A172 (cell line): ENCODE measurements at places on chromosomes 1 and 21. TPM values are rescaled to one million over a fixed set of nuclear protein-coding genes. Genes with fewer than 3 reads are reported as not detected.
A peak's percentile ranks its signal among the peaks of the same experiment; 100 is the strongest.

DNA sequence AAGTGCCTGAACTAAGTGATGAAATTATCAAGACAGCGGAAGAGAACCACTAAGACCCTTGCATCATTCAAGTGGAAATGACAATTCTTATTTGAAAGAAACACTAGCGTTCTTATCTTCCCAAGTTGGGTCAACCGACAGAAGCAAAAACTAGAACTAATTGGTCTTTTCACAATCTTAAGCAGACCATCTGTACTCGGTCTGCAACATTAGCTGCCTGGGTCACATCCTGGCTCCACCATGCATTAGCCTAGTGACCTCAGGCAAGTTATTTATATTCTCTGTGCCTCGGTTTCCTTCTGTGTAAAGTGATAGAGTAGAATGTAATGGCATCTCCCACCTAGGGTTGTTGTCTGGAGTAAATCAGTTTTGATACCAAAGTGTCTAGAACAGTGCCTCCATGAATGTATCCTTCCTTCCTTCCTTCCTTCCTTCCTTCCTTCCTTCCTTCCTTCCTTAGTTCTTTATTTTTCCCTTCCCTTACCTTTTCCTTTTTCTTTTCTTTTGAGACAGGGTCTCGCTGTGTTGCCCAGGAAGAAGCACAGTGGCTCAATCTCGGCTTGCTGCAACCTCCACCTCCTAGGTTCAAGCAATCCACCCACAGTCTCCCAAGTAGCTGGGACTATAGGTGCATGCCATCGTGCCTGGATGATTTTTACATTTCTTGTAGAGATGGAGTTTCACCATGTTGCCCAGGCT lies 6.0 kb downstream of the COLGALT2 start:
- DNase-seq: no peak

DNA sequence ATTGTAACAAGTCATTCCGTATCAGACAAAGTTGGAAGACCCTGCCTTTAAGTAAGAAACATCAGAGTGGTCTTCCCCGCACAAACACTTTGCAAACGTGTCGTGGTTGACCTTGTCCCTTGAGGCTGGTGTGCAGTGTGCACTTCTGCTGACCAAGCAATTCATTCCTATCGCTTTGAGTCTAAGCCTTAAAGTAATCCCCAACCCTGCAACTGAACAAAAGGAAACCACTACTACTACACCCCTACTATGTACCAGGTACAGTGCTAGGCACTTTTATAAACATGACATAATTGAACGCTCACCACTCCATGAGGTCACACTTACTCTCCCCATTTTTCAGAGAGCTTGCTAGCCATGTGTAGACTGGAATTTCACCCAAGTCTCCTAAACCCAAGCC lies 10.6 kb downstream of the ITPKB start:
- DNase-seq: no peak

DNA sequence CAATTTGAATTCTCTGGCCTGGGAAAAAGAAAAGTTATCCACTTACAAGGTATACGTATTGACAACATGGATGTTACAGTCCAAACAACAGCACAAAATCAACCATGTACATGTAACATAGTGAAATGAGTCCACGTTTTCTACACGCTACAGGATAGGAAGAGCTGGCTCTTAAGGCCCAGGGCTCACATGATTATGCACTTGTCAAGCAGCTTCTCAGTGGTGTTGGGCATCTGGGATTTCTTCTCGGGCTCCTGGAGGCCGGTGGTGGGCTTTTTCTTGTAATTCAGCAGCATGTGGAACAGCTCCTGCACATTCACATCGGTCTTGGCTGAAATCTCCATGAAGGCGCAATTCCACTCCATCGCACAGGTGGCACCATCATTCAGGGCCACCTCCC lies 4.0 kb downstream of the DIRAS3 start:
- DNase-seq: no peak

The EXO5 gene
- 2.2 and 3.5 TPM in 2 replicates for total RNA-seq

DNA sequence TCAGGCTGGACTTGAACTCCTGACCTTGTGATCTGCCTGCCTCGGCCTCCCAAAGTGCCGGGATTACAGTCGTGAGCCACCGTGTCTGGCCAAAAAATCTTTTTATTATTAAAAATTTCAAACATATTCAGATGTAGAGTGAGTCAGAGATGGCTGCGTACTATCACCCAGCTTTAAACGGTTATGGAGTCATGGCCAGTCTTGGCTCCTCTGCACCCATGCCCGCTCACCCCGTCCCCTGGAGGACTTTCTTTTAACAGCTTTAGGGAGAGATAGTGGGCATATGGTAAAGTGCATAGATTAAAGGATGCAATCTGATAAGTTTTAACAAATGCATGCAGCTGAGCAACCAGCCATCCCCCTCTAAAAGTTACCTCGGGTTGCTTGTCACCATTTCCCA lies 51.8 kb downstream of the TNFRSF8 start:
- DNase-seq: no peak

DNA sequence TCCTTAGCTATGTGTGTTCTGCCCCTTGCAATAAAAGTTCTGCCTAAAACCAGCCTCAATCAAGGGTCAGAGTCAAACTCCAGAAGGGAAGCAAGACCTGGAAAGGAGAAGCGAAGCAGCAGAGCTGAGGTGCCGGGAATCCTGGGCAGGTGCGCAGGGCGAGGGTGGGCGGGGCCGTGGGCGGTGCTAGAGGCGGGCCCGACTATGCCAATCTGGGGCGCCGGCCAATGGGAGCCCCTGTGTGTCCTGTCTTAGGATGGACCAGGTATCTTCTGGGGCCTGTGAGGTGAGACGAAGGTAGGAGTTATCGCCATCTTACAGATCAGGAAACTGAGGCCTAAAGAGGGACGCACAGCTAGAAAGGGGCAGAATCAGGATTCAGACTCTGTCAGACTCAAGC lies 120.3 kb downstream of the PTPRU start:
- DNase-seq: no peak

- peak; percentile 40 for DNase-seq
Observed at GRCh38 chr1:247210062-247210375, 38.2 kb upstream of the ZNF124 start.

DNA sequence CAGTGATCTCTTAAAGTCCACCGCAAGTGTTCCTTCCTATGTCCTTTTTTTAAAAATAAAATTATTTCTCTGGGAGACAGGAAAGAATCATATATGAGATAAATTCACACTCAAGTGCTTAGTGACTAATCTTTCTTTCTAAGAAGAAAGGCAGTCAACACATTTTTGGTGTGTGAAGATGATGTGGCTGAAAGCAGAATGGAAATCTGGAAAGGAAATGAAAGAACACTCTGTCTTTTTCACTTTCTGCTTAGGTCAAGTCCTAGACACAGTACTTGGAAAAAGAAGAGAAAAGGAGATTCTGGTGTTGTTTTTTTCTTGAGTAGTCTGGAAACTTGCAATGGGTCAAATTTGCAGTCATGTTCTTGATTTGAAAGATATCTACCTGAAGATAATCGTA lies 45.5 kb upstream of the PRRX1 start:
- no peak for DNase-seq
